ENCODE measurements at places on chromosomes 13 and 19.

DNA sequence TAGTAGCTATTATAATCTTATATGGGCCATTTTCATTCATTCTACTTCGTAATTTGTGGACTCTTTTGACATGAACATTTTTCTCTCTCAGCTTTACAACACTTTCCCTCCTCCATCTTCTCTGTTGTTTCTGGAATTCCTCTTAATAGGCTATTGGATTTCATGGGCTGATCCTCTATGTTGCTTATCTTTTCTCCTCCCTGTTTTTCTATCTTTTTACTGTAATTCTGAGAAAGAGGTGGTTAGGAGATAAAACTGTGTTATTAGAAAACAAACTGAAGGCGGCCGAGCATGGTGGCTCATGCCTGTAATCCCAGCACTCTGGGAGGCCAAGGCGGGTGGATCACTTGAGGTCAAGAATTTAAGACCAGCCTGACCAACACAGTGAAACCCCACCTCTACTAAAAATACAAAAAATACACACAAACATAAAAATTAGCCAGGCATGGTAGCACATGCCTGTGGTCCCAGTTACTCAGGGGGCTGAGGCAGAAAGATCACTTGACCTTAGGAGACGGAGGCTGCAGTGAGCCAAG is 188.1 kb downstream of the UGGT2 start:
- no peak for DNase-seq

- DNase-seq = no peak
Observed at GRCh38 chr19:12667731-12668302, 1.2 kb downstream of the WDR83 start.

DNA sequence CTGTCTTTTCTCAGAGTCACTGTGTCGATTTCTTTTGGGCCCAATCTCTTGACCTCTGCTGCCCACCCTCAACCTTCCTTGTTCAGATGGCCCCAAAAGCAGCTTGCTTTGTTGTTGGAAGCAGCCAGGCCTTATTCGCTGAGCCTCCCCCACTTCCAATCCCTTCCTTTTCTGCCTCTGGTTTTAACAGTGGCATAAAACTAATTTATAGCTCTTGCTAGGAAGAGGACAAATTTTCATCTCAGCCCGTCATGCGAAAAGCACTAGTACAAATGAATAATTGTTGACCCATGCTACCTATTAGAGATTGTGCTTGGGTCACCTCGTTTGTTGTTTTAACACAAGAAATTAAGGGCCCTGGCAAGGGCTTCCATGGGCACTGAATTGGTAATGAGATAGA is 51.1 kb downstream of the SIAH3 start:
- no peak for DNase-seq

DNA sequence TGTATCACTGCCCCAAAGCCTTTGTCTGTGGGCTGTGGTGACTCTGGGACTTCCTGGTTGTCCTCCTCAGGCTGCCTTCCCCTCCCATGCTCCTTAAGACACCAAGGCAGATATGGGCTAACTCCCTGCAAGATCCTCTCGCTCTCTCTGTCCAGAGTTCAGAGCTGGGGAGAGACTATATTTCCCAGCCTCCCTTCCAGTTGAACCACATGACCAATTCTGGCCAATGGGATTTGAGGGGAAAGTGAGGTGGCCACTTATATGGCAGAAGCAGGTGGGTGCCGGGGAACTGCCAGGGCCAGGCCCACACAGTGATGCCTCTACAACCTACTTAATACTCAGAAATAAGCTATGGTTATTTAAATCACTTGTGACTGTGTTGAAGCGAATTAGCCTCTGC is 16.2 kb upstream of the ANGPTL8 start:
- DNase-seq = no peak

DNA sequence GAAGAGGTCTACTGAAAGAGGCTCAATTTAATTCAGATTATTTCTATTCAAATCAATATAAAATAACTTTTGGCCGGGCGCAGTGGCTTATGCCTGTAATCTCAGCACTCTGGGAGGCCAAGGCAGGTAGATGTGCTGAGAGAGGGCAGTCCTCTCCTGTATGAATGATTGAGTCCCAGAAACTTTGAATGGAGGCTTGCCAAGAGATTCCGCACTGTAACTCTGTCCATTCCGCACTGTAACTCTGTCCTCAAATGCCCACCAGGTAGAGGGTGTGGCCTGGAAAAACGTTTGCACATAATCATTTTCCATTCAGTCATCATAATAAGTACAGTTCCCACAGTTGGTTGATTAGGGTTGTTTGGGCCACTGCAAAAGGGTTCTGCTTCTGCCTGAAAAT is 274.7 kb upstream of the SOX21 start:
- no peak for DNase-seq

DNA sequence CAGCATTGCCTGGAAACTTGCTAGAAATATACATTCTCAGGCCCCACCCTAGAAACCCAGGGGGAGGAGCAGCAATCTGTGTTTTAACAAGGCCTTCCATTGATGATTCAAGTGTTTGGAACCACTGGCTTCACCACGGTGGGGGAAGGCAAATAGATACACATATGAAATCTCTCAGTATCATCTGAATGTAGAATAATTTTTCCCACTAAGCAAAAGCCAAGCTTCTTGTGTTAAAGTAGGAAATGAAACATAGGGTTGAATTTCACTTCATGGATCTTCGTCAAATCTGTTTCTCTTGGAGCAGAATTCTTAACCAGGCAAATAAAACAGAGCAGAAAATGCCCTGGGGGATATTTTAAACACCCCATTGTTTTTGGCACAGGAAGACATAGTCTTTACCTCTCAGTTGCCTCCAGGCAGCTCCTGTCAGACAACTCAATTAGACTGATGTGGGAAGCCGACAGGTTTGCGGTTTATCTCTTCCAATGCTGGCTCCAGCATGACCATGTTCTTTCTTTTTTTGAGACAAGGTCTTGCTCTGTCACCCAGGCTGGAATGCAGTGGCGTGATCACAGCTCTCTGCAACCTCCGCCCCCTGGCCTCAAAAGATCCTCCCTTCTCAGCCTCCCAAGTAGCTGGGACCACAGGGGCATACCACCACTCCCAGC is 213.0 kb downstream of the FOXO1 start:
- DNase-seq = no peak

DNA sequence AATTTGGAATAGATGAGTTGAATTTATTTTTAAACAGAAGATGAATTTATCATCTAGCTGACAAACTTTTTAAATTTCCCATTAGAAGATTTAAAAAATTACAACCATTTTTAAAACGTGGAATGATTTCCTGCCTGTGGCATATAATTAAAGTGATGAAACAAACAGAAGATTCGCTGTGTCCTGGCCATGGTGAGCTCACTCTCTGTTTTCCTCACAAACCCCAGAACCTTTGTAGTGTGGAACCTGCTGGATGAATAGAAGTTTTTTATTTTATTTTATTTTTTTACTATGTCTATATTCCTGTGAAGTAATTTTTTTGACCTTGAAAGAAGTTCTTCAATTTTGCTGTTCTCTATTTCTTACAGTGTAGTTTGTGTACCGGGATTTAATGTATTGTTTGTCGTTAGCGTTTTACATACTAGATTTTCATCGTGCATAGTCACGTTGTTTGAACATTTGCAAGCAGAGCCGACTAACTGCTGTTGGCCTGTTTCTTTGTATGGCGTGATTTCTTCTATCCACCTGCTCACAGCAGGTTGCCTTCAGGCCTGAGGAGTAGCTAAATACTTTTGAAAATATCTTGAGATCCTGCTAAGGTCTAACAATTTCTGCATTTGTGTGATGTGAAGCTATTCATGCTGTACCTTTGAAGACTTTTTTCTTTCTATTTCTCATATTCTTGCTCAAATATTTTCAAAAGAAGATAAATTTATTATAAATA is 149.2 kb downstream of the GGACT start:
- no peak for DNase-seq

- DNase-seq = no peak
Observed at GRCh38 chr19:4737955-4738600, 14.4 kb upstream of the DPP9 start.

DNA sequence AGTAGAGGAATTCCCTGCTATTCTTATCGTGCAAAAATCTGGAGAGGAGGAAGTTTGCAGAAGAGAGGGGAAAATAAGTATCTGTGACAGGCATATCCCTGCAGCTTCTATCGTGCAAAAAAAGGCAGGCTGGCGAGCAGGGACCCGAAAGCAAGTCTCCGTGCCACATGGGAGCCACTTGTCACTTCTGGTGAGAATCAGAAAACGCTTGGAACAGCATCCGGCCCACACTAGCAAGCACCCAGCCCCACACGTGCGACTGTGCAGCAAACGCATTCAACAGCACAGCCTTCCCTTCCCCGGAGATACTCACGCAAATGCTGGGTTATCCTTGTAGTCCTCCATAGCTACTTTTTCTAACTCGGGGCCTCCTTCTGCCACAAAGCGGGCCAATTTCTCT is 16.9 kb downstream of the SUGP1 start:
- DNase-seq = no peak

DNA sequence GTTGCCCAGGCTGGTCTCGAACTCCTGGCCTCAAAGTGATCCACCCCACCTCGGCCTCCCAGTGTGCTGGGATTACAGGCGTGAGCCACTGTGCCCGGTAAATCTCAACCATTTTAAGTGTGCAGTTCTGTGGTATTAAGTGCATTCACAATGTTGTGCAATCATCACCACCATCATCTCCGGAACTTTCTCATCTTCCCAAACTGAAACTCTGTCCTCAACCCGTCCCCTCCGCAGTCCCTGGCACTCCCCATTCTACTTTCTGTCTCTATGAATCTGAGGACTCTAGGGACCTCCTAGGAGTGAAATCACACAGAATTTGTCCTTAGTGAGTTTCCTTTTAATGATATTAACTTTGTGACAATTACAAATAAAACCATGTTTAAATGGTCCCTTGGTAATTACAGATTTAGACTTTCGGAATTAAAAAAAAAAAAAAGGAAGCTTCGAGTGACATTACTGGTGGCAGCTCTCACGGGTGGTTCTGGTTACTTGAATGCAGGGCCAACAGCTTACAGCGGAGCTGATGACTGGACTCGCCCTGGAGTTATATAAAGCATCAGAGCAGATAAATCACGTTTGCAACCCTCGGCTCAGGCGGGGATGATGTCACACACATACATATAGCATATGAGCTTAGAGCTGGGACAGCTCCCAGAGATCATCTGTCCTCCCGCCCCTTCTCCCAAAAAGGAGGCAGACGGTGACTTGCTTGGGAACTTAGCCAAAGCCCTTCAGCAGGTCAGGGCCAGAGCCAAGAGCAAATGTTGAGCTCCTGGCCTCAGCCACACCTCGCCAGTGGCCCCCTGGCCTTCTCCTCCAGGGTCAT is 89.8 kb downstream of the ZNF557 start:
- DNase-seq = no peak

DNA sequence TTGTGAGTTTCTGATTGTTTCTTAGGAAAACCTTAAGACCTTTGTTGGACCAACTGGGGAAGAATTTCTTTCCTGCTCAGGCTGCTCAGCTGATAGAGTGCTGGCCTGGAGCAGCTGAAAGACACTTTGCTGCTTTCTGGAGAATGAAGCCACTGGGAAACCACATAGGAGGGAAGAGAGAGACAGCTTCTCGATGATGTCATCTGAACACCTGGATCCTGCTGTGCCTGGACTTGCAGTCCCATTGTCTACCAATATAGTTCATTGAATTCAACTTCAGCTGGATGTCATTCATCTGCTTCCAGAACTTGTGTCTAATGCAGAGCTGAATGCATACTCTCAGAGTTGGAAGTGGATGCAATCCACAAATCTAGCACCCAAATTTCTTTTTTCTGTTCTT is 34.3 kb upstream of the TSHZ3 start:
- DNase-seq = no peak

GRCh38 chr19:1438933-1439354 is 748 bp downstream of the RPS15 start:
- DNase-seq = no peak

GRCh38 chr13:29441306-29441705 is 154.2 kb downstream of the SLC7A1 start:
- DNase-seq = no peak

- no peak for DNase-seq
Observed at GRCh38 chr19:31270897-31271296, 78.3 kb downstream of the TSHZ3 start.
